ENCODE measurements at places on chromosomes 12 and 14.

DNA sequence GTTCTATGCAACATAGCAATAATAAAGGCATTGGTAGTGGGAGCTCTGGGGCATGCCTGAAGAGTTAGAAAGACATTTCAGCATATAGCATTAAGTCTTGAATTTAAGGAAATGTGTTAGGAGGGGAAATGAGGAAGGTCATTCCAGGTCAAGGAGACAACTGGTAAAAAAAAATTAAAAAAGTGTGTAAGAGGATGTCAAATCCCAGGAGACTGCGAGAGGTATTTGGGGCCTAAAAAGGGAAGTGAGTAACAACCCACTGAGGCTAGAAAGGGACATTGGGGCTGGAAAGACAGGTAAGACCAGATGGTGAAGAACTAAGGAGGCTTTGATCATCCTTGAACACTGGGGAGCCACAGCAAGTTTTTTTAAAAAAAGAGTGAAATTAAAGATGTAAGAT lies 152.9 kb downstream of the SLC25A21 start:
- DNase-seq: no peak

- DNase-seq: no peak
Measured at GRCh38 chr14:35934499-35934898, 108.4 kb downstream of the BRMS1L start.

- DNase-seq: no peak
Measured at GRCh38 chr12:127260531-127260930, 1006.4 kb upstream of the TMEM132C start.

GRCh38 chr12:91777268-91777992 lies 368.2 kb downstream of the BTG1 start:
- no peak for DNase-seq

DNA sequence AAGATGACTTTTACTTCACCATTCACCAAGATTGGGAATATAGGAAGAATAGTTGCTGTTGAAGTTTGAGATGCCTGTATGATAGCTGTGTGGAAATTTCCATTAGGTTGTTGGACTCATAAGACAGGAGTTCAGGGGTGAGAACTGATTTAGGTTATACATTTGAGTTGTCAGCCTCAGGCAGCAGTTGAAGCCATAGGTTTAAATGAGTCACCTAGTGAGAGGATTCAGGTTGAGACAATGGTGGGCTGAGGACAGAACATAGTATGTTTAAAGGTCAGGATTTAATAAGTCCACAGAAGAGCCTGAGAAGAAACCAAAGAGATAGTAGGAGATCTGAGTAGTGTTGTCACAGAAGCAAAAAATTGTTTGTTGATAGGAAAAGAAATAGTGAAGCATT lies 63.6 kb upstream of the MON2 start:
- no peak for DNase-seq

DNA sequence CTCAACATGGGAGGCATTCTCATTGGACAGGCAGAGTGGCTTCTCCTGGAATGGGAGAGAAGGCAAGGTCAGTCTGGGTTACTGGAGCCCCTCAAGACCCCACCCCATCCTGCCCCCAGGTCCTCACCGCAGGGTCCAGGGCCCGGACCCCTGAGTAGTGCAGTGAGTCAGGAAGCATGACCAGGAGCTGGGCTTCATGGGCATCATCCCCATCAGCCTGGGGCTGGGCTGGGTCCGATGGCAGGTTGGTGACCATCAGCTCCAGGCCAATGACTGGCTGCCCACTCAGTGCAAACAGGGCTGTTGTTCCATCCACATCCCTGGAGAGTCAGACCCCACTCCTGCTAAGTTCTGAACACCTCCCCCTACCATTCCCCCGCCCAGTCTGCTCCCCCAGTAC lies 13.1 kb downstream of the ITGA7 start:
- no peak for DNase-seq

DNA sequence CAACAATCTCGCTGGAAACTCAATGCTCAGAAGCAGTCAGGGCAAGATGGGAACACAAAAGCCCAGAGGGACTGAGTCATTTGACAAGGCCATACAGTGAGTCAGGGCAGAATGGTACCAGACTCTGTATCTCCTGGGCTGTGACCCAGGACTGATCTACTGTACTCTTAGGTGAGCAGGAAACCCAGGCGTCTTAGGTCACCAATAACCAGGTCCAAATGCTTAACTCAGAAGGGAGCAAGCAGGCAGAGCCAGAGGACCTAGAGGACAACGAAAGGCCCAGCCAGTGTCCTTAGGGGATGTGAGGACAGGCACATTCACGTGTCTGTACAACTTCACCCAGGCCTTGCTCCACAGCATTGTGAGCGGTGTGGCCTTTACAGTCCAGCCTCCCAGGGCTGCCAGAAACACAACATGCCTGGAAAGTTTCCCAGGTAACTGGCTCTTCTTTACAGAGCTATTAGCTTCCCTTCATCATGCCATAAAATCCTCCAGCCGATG lies 69.9 kb downstream of the ARL6IP4 start:
- no peak for DNase-seq

DNA sequence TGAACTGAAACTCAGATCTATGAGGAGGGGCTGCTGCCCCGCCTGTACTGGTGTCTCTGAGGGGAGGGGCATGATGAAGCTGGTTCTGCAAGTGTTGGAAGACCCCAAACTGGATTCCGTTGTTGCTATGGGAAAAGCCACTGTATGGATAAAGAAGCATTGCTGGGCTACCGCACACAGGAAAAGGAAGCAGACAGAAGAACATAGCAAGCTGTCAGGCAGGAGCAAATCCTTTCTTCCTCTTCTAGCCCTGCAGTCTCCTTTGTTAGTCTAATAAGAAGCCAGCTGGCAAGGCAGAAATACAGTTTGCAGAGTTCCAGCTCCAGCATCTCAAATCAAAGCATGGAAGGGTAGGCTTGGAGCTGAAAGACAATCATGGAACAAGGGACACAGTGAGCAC lies 26.3 kb upstream of the NR1H4 start:
- no peak for DNase-seq

DNA sequence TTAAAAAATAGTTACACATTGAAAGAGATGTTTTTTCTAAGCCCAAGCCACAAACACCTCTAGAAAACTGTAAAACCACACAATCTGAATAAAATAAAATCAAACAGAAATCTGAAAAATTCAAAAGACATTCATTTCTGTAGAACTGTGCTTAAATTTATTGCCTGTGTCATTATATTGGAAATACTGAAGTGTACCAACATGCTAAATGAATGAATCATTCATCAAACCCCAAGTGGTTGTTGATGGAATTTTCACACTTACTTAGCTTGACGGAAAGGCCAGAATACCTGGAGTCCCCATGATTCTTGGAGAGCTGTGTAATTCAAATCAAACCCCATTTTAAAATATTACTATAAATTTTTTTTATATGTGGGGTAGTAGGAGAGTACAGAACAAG lies 2.7 kb downstream of the KITLG start:
- no peak for DNase-seq

GRCh38 chr14:54682578-54682977 lies 115.7 kb downstream of the SAMD4A start:
- DNase-seq: no peak

- DNase-seq: no peak
Measured at GRCh38 chr12:124442772-124443445, 124.5 kb downstream of the NCOR2 start.

- peak; percentile 79 for DNase-seq
Measured at GRCh38 chr12:6229224-6230218, 29.3 kb downstream of the CD9 start.

DNA sequence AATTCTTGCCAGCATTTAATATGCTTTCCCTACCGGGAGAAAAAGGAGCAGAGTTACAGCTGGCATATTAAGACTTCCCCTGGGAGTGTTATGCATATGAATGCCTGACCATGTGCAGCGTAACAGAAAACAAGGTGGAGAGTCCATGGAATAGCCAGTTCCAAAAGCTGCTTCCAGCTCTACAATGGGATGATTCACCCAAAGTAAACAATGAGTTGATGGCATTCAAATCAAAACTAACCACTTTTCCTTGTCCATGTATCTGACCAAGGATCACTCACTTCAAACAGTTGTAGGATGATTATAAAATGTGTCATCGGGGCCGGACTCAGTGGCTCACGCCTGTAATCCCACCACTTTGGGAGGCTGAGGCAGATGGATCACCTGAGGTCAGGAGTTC lies 48.1 kb upstream of the BICDL1 start:
- DNase-seq: no peak

GRCh38 chr12:128976120-128976738 lies 123.0 kb downstream of the GLT1D1 start:
- DNase-seq: peak; percentile 79

- no peak for DNase-seq
Measured at GRCh38 chr14:39957290-39957689, 525.1 kb upstream of the FBXO33 start.

DNA sequence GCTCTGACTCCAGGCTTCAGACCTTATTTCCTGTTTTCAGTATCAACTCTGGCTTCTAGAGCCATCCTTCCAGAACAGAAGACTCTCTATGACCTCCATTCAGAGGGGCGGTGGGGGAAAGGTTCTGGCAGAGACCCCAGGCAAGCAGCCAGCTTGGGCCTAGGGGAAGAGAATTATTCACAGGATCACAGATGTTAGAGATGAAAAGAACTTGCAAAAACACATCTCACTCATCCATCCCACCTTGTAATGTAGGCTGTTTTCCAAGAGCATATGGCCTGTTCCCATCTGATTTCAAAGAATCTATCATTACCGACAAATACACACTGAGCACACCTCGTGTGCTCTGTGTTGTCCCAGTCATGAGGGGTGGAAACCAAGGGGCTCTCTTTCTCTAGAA lies 131.9 kb downstream of the GRIN2B start:
- DNase-seq: no peak

DNA sequence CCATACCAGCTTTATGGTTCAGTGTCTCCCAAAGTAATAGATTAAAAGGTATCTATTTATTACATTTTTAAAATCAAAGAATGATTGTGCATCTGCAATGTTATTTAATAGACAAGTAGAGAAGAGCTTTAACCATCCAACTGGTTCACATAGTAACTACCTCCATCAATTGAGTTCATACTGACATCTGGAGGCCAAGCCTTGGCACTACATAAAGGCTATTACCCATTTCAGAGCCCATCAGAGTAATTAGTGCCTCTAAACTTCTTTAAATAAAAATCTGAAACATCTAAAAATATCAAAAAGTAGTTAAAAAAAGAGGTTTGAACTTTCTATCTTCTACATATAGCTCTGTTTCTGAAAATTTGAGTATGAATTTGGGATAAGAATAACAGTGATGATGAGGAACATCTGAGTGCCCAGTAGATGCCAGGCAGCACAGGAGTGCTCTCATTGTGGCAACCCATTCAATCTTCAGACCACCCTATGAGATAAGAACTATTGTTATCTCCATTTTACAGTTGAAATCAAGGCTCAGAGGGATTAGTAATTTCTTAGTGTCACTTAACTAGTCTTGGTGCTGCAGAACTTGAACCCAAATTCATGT lies 132.9 kb upstream of the DAAM1 start:
- peak; percentile 18 for DNase-seq

- DNase-seq: no peak
Measured at GRCh38 chr14:62381311-62382070, 619.3 kb downstream of the SNAPC1 start.

DNA sequence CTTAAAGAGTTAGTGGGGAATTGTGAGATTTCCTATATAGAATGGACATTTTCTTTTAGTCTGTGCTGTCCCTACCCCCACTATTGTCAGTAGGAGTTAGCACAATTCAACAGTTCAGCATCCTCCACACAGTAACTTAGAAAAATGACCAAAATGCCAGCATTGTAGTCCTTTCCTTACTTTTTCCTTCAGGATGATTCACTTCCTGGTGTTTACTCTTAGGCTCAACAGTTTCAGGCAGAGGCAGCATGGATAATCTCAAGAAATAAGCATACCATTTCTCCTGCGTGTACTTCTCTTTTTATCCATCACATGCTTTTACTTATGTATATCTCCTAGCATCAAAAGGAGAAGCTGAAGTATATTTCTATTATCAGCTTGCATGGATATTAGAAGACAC lies 683.4 kb downstream of the SLC16A7 start:
- DNase-seq: no peak

Data from head of caudate nucleus (tissue), 42 donors.